Activated naive CD4-positive, alpha-beta T cell treated with anti-CD3 and anti-CD28 coated beads for 36 hours (primary cell): ENCODE measurements at places on chromosomes 7 and 10. TPM values are rescaled to one million over a fixed set of nuclear protein-coding genes. Genes with fewer than 3 reads are reported as not detected.

GRCh38 chr10:7906128-7906527 is 87.8 kb downstream of the TAF3 start:
- DNase-seq: no peak

OR9A2 gene
- not detected for total RNA-seq

GATA3 gene
- 3.7 TPM for total RNA-seq

DNA sequence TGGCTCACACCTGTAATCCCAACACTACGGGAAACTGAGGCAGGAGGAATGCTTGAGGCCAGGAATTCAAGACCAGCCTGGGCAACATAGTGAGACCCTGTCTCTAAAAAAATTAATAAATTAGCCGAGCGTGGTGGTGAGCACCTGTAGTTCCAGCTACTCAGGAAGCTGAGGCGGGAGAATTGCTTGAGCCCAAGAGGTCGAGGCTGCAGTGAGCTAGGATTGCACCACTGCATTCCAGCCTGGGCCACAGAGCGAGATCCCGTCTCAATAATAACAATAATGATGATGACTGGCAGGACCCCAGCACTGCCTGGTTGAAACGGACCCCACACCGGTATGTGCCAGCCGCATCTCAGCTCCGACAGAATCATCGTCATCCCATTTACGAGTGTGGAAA is 93.0 kb downstream of the ELFN1 start:
- no peak for DNase-seq

- peak; percentile 35 for DNase-seq
Measured at GRCh38 chr10:110617425-110618229, 26.5 kb upstream of the RBM20 start.

KIN gene
- total RNA-seq: 7.7 TPM

- no peak for DNase-seq
Measured at GRCh38 chr10:132957131-132957530, 14.8 kb upstream of the CFAP46 start.
